PC-9 (cell line): ENCODE measurements at places on chromosomes 13 and 19.

DNA sequence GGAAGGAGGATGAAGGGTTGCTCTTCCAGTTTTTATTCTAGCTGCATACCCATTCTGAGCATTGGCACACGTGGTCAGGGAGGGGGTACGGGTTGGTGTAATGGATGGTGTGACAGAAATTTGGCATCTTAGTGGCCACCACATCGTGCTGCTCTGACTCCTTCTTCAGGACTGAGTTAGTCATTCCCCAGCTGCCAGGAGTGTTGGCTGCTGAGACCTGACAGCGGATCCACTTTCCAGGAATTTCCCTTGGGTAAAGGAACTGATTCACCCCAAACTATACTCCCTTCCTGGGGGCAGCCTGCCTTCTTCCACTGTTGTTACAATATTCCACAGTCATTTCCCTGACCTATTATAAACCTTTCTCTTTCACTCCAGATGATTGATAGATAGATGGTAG lies 595.5 kb upstream of the KLHL1 start:
- DNase-seq: no peak

- DNase-seq: no peak
These were observed 70.5 kb downstream of the ZNF568 start for GRCh38 chr19:36986601-36987000.

- DNase-seq: no peak
These were observed 216.3 kb downstream of the RGCC start for GRCh38 chr13:41673640-41674039.

- DNase-seq: no peak
These were observed 23.6 kb upstream of the NDFIP2 start for GRCh38 chr13:79457390-79457789.

- no peak for DNase-seq
These were observed 83.0 kb upstream of the FNDC3A start for GRCh38 chr13:48892688-48893075.

GRCh38 chr13:105343134-105343806 lies 1192.2 kb downstream of the EFNB2 start:
- no peak for DNase-seq
